ENCODE measurements at places on chromosomes 11 and 22.

DNA sequence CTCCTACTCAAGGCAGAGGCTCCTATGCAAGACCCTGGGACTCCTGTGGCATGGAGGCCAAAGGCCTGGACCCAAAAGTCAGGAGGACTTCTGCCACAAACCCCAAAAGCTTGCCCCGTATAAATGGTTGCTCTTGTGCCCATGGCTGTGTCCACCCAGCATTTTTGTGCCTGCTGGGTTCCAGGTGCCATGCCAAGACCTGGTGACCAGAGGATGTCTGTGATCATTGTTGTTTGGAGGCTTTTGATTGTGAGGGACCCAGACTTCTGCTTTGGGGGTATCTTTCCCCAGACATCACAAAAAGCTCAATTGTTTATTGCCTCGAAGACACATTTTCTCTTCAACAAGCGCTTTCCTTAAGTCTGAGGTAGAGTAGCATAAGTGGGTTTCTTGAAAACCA is 35.1 kb downstream of the C22orf31 start:
- no peak for DNase-seq

- DNase-seq, result no peak
Observed at GRCh38 chr11:100403816-100404215, 283.3 kb upstream of the ARHGAP42 start.

GRCh38 chr11:14904745-14905103 is 12.7 kb upstream of the CYP2R1 start:
- DNase-seq, result no peak

- DNase-seq, result no peak
Observed at GRCh38 chr11:124315052-124315451, 1.3 kb upstream of the OR8D1 start.

DNA sequence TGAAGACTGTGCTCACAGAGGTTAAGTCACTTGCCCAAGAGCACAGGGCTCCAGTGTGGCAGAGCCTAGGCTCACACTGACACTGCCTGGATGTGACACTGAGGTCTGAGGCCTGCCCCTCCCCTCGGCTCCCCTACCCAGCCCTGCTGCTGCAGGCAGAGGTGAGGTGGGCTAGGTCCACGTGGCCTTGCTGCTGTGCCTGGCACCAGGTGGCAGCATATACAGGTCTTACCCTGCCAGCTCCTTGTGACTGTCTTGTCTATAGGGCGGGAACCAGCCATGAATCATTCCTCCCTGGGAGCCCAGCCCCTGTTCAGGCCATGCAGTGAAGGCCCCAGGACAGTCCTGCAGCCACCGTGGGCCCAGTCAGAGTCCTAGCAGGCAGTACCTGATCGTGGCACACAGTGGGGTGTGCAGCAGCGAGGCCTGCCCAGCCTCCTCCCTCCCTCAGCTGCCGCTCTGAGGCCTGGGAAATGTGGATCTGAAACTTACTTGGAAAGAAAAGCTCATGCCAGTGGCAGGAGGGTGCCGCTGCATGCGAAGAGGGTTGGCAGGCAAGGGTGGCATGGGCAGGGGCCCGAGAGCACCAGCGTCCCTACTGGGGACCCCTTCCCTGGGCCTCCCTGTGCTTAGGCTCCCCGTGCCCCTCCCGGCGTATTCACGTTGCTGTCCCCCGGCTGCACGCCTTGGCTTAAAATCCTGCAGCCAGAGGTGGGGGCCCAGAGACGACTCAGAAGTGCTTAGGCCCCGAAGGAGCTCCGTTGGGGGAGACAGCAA is 1.2 kb upstream of the CERK start:
- DNase-seq, result no peak

GRCh38 chr22:17419348-17419747 is 50.1 kb downstream of the CECR2 start:
- no peak for DNase-seq

GRCh38 chr11:29773656-29774264 is 243.1 kb downstream of the KCNA4 start:
- no peak for DNase-seq

DNA sequence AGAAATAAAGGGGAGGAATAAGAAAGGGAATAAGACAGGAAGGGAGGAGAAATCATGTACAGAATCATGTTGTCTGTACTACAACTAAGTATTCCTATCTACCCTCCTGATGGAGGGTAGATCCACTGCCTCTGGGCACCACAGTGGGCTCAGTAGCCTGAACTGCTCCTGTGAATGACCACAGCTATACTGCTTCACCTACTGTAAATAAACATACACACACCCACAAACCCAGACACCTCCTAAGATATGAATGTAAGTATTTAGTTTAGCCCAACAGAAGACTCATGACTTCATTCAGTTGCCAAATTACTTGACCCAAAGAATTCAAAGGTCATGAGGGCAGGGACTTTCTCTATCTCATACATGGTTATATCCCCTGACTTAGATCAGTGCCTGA is 177.3 kb upstream of the C11orf58 start:
- DNase-seq, result no peak

- no peak for DNase-seq
Observed at GRCh38 chr22:19291218-19291579, 320 bp downstream of the CLTCL1 start.

- no peak for DNase-seq
Observed at GRCh38 chr11:8403310-8403709, 139.6 kb upstream of the LMO1 start.

- no peak for DNase-seq
Observed at GRCh38 chr11:134474942-134475341, 62.9 kb upstream of the B3GAT1 start.

DNA sequence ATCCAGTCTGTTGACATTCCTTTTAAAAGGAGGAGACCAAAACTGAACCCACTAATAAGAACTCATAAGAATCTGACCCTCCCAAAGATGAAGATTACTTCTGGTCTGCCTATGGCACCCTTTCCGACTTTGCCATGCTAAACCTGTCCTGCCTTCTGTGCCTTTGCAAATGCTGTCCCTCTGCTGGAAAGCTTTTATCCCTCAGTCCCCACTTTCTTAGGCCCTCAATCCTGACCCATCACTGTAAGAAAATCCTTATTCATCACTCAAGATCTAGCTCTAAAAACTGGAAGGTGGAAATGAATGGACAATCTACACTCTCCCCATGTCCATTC is 10.4 kb downstream of the MPZL3 start:
- no peak for DNase-seq

GRCh38 chr11:66045177-66045639 is 3.8 kb downstream of the GAL3ST3 start:
- peak; percentile 56 for DNase-seq

DNA sequence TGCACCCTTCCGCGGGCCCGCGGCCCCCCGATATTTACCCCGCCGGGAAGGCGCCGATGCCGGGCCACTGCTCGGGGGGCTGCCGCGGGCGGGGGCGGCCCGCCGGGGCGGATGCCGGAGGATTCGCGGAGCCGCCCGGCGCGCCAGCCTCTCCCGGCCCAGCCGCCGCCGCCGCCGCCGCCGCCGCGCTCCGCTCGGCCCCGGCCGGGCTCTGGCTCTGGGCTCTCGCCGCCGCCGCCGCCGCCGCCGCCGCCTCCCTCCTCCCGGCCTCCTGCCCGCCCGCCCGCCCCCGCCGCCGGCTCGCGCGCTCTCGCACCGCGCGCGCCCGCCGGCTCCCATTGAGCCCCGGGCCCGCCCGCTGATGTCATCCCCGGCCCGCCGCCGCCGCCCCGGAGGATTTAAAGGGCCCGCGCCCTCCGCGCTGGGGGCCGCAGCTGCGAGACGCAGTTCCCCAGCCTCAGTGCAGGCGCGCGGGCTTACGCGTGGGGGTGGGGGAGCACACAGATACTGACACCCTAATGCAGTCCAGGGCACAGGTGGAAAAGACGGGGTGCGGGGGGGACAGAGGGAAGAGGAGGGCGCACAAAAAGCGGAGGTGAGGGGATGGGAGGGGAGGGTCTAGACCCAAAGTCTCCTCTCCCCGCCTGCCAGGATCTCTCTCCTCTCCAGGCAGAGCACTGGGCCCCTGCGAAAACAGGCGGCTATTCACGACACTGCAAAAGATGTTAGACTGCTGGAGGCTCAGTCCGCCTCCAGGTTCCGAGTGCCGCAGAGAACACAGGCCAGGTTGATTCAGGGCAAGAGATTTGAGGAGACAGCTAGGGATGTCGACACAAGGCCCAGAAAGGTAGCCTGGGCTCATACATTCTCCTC is at the start of gene CSNK1E:
TSS of gene CSNK1E (minus strand) at position 312 of the 873 bp plus-strand sequence. CDS start 3,276 bp downstream, outside the sequence.
- DNase-seq, result no peak

- DNase-seq, result no peak
Observed at GRCh38 chr11:26651916-26652315, 69.9 kb downstream of the SLC5A12 start.

DNA sequence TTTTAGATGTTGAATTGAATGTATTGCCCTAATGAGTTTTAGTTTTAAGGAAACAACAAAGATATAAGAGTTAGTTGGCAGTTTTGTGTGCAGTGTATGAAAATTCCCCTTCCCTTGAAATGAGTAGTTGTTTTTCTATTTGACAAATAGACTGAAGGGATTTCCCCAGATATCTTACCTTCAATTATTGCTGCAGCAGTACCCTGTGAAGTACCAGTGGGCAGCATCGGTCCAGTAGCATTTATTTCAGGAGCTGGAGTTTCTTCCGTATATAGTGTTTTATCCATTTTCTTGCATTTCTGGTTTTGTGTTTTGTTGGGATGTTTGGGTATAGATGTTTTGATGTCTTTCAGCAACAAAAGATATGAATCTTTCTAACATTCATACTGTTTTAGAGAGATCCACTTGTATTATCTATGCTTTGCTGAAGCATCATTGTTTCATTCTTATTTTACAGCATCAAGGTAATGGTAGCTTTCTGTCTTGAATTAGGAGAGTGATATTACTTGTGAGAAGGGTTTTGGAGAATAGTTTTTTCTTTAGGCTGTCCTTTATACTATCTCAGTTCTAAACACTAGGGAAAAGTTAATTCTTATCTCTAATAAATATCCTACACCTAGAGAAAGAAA is 7.4 kb downstream of the KMT2A start:
- no peak for DNase-seq
